ENCODE measurements at places on chromosomes 13 and 19. TPM values are rescaled to one million over a fixed set of nuclear protein-coding genes. Genes with fewer than 3 reads are reported as not detected.

The HCN2 gene
- total RNA-seq = 1.7 TPM

The SSC5D gene
- 14.4 TPM for total RNA-seq

The FCER2 gene
- not detected for total RNA-seq

The OR10H1 gene
- not detected for total RNA-seq

The KLK8 gene
- not detected for total RNA-seq

The ELSPBP1 gene
- total RNA-seq = not detected

The ANGPTL8 gene
- not detected for total RNA-seq

The C19orf53 gene
- 60.8 TPM for total RNA-seq

The POU4F1 gene
- not detected for total RNA-seq

The RFX1 gene
- total RNA-seq = 4.2 TPM

The SEMA6B gene
- total RNA-seq = 0.50 TPM

The TMC4 gene
- 0.58 TPM for total RNA-seq

The KLK14 gene
- 0.17 TPM for total RNA-seq

The LRRC63 gene
- 0.17 TPM for total RNA-seq

The CAMSAP3 gene
- total RNA-seq = under 0.01 TPM

The CDKN2D gene
- 3.5 TPM for total RNA-seq

The ATP8B3 gene
- total RNA-seq = 2.8 TPM

The FGF9 gene
- not detected for total RNA-seq

The SNRPD2 gene
- total RNA-seq = 382 TPM

The FSD1 gene
- 12.9 TPM for total RNA-seq

The CTXN1 gene
- total RNA-seq = 2.5 TPM

The ZNF682 gene
- total RNA-seq = 3.0 TPM

The PABPC3 gene
- 0.15 TPM for total RNA-seq

The PTGER1 gene
- 5.4 TPM for total RNA-seq

The PGLYRP1 gene
- not detected for total RNA-seq

The ADAMTS10 gene
- total RNA-seq = 11.9 TPM

The SOHLH2 gene
- 2.0 TPM for total RNA-seq

The PSG1 gene
- total RNA-seq = 0.58 TPM

The ABHD17A gene
- total RNA-seq = 116 TPM

The GNG7 gene
- total RNA-seq = 0.15 TPM

The HCST gene
- 0.87 TPM for total RNA-seq

The ZNF432 gene
- total RNA-seq = 8.9 TPM

The CGB7 gene
- not detected for total RNA-seq

Measured in smooth muscle cell of trachea (primary cell).